ENCODE measurements at places on chromosomes 7 and 10. TPM values are rescaled to one million over a fixed set of nuclear protein-coding genes. Genes with fewer than 3 reads are reported as not detected.

DNA sequence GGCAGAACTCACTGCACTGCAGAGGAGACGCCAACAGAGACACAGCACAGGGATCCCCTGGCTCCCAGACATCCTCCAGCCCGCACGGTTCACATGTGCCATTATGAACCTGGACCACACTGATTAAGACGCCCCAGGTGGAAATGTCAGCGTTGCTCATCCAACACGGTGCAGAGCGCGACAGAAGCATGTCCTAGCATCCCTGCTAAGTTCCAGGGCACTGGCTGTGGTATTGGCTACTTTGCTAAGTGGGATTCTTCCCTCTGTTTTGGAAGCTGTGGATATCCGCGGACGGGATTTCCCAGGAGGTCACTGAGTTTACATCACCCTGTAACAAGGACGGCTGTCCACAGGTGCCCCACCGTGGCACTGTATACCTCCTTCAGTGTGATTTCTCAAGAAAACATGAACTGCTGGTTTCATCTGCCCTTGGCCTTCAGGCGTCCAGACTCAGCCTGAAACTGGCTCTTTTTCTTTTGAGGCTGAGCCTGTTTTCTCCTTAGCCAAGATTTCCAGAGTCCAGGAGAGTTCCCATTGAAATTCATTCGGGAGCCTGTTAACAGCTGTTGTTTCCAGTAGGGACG is 324.0 kb downstream of the WDR37 start:
- H3K4me1 ChIP-seq, result peaks cover 3% of the 10 kb centered on the region
- DNase-seq, result peak; percentile 45
- H3K4me3 ChIP-seq, result no peak overlapping the region

- no peaks in the 10 kb centered on the region for H3K4me1 ChIP-seq
- DNase-seq, result no peak
- no peak overlapping the region for H3K27ac ChIP-seq
- H3K27me3 ChIP-seq, result no peaks in the 10 kb centered on the region
- H3K4me3 ChIP-seq, result no peak overlapping the region
Measured at GRCh38 chr10:97596101-97597082, 6.9 kb downstream of the C10orf62 start.

GRCh38 chr7:23283086-23283485 is 16.1 kb upstream of the MALSU1 start:
- no peaks in the 10 kb centered on the region for H3K4me1 ChIP-seq
- no peak overlapping the region for H3K4me3 ChIP-seq
- no peaks in the 10 kb centered on the region for H3K27me3 ChIP-seq
- DNase-seq, result no peak
- no peak overlapping the region for H3K27ac ChIP-seq
- no peaks in the 10 kb centered on the region for H3K36me3 ChIP-seq

CYP3A4 gene
- total RNA-seq, result not detected

AGAP5 gene
- total RNA-seq, result 5.2 TPM

TASOR2 gene
- 67.0 TPM for total RNA-seq

FEZF1 gene
- total RNA-seq, result 41.5 TPM
